ENCODE measurements at places on chromosomes 4 and X.
A peak's percentile ranks its signal among the peaks of the same experiment; 100 is the strongest.

DNA sequence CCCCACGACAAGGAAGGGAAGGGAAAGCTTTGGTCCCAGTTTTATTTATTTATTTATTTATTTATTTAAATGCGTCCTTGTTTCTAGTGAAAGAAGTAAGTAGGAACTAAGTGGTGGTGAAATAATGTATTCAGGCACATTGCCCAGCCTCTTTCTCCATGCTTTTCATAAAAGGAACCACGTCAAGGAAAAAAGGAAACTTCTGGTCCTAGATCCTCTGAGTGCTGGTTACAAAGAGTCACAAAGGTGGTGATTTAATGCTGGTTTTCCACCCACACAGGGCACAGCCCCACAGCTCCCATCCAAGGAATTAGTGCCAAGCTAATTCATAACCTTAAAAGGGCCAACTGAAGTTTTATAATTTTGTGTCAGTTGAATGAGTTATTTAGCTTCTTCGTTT is 206.6 kb upstream of the GYPA start:
- DNase-seq, result no peak

GRCh38 chr4:145034727-145035211 is 63.2 kb downstream of the ANAPC10 start:
- DNase-seq, result no peak

DNA sequence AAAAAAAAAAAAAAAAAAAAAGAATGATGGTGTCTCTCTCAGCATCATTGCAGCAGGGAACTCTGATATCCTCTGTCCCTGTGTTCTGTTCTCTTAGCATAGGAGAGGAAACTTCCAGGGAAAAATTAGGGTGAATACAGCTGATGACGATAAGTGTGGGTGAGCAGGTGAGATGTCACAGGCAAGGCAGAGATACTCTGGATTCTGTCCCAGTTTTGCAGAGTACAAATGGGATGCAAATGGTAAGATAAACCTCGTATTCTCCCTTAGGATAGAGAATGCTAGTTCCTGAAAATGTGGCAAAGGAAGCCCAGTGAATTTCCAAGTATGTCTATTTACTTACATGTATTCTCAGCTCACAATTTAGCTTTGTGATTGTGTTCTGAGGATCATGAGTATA is 671.6 kb upstream of the BOD1L1 start:
- no peak for DNase-seq

GRCh38 chr4:10096201-10096977 is 20.2 kb downstream of the WDR1 start:
- DNase-seq, result peak; percentile 86

- no peak for DNase-seq
Measured at GRCh38 chrX:150456466-150456865, 93.3 kb downstream of the MAMLD1 start.
